ENCODE measurements at places on chromosomes 6 and 20.
A peak's percentile ranks its signal among the peaks of the same experiment; 100 is the strongest.

DNA sequence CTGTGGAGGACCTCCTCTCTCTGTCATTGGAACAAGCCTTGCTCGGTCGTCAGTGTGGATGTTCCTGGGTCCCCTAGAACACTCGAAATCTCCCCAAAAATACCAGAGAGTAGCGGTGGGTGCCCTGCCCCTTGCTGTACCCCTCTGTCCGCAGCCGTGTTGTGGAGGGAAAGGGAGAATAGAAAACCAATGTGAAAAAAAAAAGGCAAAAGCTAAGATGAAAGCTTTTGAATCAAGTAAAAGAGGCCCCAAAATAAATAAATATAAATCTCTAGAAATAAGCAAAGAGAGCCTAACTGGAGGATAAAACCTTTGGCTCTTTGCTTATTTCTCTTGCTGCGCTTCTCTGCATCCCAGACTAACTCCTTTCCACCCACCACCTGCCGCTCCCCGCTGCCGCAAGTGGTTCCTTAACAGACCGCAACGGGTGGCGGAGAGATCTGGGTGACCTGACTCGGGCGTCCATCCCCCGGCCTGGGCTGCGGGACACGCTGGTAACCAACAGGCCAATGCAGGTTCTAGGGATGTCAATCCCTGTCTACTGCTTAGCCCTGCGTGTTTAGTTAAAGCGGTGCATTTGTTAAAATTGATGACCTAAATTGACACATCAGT, 110.0 kb downstream of the GPX5 start:
- DNase-seq, result no peak

- DNase-seq, result no peak
Observed at GRCh38 chr6:24614043-24614420, 32.0 kb downstream of the KIAA0319 start.

GRCh38 chr20:31769681-31770080, 30.6 kb downstream of the TPX2 start:
- no peak for DNase-seq

- DNase-seq, result no peak
Observed at GRCh38 chr6:143929975-143930374, 65.7 kb downstream of the ZC2HC1B start.

DNA sequence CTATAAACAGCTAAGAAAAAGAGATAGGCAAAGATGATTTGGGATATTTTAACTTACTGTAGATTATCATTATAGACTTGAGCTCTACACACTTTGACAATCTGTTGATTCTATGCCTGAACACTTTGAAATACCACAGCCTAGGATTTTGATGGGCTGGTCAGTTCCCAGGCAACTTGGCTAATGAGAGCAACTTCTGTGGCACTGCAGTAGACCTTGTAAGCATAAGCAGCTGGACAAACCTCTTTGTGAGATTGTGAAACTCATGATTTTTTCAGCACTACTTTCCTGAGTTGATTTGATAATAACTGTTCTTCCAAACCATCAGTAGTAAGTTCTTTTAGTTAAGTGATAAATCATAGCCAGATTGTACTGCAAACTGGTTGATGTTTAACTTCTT, 27.1 kb upstream of the ELOVL5 start:
- DNase-seq, result peak; percentile 54

- DNase-seq, result peak; percentile 47
Observed at GRCh38 chr20:51190783-51191180, 167.9 kb upstream of the KCNG1 start.

GRCh38 chr6:117206944-117207687, 58.2 kb upstream of the VGLL2 start:
- DNase-seq, result no peak

DNA sequence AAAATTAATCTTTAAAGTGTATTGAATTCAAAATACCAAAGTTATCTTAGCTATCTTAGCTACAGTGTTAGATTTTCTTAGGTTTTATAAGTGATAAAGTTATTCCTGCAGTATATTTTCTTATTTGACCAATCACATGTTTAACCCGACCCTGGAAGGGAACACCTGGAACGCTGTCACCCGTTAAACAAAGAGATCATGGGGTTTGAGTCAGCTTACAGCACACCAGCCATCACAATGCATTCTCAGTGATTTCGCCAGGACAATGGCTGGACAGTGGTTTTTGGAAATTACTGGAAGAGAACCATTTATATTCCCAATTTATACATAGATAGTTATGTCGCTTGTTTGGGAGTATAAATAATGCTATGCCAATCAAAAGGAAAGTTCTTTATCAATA, 10.5 kb downstream of the C6orf118 start:
- no peak for DNase-seq

- peak; percentile 28 for DNase-seq
Observed at GRCh38 chr20:6045566-6045965, 8.3 kb downstream of the LRRN4 start.

DNA sequence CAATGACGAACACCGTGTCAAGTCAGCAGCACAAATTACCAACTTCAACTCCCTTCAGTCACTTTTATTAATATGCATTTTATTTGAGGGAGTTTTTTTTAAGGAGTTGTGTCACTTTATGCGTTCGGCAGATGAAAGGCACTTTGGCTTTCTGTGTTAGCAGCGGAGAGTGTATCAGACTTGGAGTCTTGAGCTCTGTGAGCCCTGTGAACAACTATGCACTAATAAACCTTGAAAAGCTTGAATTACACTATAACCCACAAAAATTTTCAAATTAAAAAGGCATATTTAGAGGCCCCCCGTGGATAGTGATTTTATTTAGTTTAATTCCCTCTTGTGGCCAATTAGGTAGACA, 335.3 kb upstream of the NT5E start:
- no peak for DNase-seq

- DNase-seq, result no peak
Observed at GRCh38 chr6:93915961-93916360, 496.6 kb upstream of the EPHA7 start.
